Stimulated activated CD8-positive, alpha-beta memory T cell treated with anti-CD3 and anti-CD28 coated beads, Interleukin-7, amount 100 ng/mL, for 1 hour (primary cell): ENCODE measurements at places on chromosomes 6 and 20.

GRCh38 chr6:88655586-88655985 lies 307.8 kb downstream of the RNGTT start:
- DNase-seq: no peak

DNA sequence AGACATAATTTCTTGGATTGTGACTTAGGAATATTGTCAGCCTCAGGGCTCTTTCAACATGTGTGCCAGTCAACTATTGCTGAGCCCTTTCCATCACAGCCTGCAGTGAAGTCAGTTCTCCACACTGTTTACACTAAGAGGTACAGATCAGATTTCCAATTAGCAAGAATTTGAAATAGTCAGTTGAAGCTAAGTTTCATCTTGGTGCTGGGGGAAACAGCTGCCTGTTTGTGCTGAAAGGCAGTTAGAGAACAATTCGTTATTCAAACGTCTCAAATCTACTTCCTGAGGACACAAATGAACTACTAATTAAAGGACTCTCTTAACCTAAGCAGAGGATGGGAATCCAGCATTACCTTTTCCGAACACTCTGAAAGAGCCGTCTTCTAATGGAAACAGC lies 25.9 kb downstream of the ADGRF1 start:
- no peak for DNase-seq

DNA sequence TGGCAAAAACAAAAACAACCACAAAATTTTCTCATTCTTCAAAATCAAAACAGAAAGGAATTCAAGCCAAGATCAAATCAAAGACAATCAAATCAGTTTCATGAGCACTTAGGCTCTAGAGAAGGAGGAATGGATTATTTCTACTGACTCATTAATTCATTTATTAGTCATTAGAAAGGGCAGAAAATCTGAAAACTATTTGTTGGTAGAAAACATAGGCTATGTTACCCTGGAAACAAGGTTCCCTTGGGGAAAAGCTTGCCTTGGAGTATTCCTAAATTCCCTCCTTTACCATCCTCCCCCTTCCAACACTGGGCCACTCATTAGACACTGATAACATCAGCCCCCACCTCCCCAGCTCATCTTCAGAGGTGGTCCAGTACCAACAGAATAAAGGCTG lies 17.5 kb downstream of the KIF16B start:
- no peak for DNase-seq

GRCh38 chr6:41713650-41714291 lies 21.6 kb downstream of the TFEB start:
- no peak for DNase-seq

DNA sequence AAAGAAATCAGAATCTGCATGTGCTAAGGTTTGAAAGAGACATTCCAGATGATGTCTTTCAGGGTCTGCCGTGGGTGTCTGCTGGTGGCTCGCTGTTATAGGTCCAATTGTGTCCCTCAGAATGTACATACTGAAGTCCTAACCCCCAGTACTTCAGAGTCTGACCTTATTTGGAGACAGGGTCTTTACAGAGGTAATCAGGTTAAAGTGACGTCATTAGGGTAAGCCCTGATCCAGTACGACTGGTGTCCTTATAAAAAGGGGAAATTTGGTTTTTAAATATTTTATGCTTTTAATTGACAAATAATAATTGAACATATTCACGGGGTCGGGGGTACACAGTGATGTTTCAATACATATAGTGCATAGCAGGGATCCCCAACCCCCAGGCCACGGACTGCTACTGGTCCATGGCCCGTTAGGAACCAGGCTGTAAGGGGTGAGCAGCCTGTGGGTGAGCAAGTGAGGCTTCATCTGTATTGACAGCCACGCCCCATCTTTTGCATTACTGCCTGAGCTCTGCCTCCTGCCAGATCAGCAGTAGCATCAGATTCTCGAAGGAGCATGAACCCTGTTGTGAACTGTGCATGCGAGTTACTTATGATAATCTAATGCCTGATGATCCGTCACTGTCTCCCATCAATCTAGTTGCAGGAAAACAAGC lies 33.2 kb upstream of the SLC22A23 start:
- DNase-seq: no peak

GRCh38 chr6:170128346-170128745 lies 162.5 kb downstream of the DLL1 start:
- no peak for DNase-seq

DNA sequence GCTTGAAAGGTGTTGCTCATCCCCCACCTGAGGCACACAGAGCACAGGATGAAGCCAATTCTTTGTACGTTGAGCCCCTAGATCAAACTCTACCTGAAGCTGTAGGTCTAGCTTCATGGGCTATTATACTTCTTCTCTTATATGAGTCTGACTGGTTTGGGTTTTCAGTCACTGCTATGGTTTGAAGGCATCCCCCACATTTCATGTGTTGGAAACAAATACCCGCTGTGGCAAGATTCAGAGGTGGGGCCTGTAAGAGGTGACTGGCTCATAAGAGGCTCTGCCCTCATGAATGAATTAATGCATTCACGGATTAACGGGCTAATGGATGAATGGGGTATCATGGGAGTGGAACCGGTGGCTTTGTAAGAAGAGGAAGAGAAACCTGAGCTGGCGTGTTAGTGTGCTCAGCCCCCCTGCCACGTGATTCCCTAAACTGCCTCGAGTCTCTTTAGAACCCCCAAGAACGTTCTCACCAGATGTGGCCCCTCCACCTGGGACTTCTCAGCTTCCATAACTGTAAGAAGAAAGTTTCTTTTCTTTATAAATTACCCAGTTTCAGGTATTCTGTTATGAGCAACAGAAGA lies 39.2 kb downstream of the PREX1 start:
- no peak for DNase-seq

DNA sequence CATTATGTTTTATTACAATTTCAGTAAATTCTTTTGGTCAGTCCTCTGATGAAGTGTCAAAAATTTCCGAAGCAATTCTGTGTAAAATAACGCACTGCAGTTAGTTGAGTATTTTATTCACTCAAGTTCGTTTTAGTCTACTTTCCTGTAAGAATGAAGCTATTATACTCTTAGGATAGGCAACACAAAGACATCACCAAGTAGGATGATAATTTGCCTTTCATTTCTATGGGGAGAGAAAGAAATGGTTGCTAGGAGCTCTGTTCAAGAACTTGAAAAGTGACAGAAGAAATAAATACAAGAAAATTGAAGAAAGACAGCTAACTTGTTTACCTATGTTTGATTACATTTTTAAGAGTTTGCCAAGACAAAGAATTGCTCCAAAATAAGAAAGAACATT lies 290.4 kb downstream of the EYS start:
- no peak for DNase-seq

DNA sequence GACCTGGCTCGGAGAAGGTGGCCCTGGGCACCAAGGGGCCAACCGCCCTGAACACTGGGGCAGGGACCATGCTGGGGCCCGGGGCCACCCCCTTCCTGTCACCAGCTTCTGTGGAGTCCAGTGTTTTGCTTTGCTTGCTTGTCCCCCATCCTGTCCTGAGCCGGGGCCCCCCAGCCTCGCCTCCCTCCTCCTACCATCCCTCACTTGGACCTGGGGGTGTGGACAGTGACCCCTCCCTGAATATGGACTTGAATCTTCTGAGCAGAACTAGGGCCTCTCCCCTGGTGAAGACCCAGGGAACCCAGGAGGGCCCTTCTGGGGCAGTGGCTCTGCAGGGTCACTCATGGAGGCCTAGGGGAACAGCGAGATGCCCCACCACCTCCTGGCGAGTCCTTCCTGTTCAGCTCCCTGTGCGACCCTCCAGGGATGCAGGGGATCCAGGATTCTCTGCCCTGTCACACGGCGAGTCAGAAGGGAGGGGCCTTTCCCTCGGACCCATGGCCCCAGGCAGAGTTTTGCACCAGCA lies 41.6 kb downstream of the VSTM2L start:
- no peak for DNase-seq

DNA sequence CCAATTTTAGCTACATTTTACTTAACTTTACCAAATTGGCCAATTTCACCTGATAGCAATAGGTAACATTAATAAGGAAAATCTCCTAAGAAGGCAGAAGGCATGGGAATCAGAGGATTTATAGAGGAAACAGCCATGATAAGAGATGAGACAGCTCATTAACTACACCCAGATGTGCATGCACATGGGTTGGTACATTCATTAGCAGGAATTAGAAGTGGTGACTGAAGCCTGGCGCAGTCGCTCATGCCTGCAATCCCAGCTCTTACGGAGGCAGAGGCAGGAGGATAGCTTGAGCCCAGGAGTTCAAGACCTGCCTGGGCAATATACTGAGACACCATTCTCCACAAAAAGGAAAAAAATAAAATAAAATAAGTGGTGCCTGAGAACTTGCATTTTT lies 173.5 kb downstream of the COL9A1 start:
- DNase-seq: no peak

DNA sequence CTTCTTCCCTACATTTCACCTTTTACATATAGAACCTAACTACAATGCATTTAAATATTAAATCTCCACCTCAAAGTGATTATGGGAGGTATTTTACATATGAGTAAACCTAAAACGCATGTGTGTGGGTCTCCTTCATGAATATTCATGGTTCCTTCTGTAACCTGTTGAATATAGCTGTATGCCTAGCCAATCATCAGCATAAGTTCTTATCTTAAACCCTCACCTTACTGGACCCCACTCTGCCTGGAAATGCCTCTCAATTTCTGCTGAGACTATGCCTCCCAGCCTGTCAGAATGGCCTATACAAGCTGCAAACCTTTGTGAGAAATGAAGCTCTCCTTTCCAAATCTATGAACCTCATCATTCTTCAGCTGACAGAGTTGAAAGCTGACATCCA lies 21.3 kb downstream of the CEP85L start:
- DNase-seq: no peak

DNA sequence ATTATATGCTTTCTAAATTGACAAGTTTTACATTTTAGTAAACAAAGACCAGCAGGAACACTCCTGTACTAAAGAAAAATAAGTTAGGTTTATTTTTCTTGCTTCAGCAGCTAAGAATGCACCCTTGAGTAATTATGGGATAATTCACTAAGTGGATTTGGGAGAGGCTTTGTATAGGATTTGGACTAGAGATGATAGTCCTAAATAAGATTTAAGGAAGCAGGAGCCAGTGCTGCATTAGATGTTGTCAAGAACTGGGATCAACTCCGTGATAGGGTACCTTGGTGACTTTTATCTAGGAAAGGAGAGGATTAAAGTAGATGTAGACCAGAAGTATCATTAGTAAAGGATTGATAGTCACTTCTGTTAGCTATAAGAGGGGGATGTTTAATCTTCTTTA lies 4.1 kb upstream of the C6orf141 start:
- no peak for DNase-seq

- peak; percentile 26 for DNase-seq
Measured at GRCh38 chr6:142945446-142946180, 637 bp upstream of the HIVEP2 start.
